Activated CD4-positive, alpha-beta T cell treated with anti-CD3 and anti-CD28 coated beads, Interleukin-2, amount 10 ng/mL, durations not matched to agents 7 days and 5 days (primary cell): ENCODE measurements at places on chromosomes 2 and 18. TPM values are rescaled to one million over a fixed set of nuclear protein-coding genes. Genes with fewer than 3 reads are reported as not detected.

DNA sequence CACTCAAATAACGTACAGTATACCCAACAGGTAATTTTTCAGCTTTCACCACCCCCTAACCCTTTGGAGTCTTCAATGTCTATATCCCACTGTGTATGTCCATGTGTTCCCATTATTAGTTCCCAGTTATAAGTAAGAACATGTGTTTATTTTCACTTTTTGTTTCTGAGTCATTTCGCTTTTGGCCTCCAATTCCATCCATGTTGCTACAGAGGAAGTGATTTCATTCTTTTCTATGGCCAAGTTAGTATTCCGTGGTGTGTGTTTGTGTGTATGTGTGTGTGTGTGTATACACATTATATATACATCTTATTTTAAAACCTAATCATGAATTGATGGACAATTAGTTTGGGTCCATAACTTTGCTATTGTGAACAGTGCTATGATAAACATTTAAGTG lies 464.4 kb downstream of the CMPK2 start:
- no peaks in the 10 kb centered on the region for H3K27me3 ChIP-seq
- no peaks in the 10 kb centered on the region for H3K36me3 ChIP-seq
- H3K27ac ChIP-seq = no peak overlapping the region
- H3K4me3 ChIP-seq = no peak overlapping the region

UGT1A10 gene
- not detected for total RNA-seq

DNA sequence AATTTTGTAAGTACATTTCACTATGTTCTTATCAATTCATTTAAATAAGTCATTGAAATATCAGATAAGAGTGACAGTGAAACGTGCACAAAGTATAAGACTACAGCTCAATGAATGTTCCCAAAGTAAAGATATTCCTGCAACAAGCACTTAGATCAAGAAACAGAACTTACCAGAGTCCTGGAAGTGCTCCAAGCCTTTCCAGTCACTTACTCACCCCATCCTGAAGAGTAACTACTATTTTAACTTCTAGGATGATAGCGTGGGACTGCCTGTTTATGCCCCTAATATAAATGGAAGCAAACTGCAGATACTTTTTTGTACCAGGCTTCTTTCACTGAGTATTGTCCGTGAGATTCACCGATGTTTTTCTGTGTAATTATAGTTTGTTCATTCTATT lies 768.9 kb downstream of the SLC4A3 start:
- no peak overlapping the region for H3K4me3 ChIP-seq
- H3K4me1 ChIP-seq = no peaks in the 10 kb centered on the region
- H3K36me3 ChIP-seq = no peaks in the 10 kb centered on the region
- H3K27ac ChIP-seq = no peak overlapping the region

GRCh38 chr18:71727909-71728308 lies 816.2 kb downstream of the CBLN2 start:
- no peaks in the 10 kb centered on the region for H3K27me3 ChIP-seq
- H3K4me3 ChIP-seq = no peak overlapping the region
- no peak overlapping the region for H3K27ac ChIP-seq
- no peaks in the 10 kb centered on the region for H3K4me1 ChIP-seq
